ENCODE measurements at places on chromosomes 3 and 15.

GRCh38 chr15:92845126-92845508, 55.0 kb upstream of the CHD2 start:
- DNase-seq: no peak

DNA sequence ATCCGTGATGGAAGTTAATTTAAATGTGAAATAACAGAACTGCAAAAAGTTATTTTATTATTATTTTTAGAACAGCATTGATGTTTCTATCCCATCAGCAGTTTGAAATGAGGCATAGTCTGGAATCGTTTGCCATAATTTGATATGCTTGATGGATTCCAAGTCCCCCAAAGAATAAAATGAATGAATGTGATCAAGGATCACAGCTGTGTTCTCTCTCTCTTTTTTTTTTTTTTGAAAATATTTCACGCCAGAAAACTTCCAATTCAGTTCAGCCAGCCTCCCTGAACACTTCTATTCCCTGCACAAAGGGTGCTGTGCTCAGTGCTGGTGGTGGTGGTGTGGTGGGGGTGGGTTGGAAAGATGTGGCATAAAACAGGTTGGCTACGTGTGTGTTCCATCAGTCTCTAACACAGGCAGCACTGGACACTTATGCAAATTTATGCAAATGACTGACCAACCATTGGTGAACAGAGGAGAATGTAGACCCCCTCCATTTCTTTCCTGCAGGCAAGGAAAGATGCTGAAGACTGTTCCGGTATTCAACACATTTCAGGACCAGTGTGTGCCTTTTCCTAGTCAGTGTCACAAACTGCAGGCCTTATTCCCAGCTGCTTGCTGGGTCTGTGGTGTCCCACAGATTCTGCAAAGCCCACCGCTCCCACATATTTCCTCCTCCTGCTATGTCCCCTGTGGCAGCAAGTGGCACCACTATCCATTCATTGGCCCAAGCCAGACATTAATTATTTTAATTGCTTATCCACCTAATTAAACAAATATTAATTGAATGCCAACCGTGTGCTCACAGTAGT, 10.6 kb downstream of the ARNT2 start:
- DNase-seq: no peak

DNA sequence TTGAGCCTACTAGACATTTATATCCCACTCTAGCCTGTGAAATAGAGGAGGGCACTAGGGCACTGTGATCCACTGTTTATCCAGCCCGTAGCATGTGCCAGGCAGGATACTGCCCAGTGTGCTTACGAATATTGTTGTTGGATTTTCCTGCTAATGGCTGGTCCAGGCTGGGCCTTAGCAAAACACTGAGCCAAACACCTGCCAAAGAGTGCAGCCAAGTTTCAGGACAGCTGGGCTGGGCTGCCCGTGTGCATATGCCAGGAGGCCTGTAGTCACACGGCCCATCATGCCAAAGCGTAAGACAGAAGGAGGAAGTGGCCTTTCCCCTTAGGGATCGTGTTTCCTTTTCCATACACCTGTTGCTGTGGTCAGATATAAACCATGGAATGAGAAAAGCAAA, 54.5 kb upstream of the ABHD10 start:
- DNase-seq: peak; percentile 48

DNA sequence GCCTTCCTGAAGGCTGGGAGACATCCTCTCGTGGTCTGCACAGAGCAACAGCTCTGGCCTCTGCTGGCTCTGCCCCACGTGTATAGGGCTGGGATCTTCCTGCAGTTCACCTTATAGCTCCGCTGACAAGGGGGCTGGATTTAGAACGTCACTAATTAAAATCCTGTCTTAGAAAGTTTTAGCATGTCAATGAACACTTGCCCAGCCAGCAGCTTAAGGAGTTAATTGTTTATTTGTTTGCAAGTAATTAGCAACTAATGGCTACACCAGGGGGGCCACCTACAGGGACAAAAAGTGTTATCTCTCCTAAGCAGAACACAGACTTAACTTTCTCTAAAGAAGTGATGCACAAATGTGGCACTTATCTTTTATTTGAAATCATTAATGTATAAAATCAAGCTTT, at the start of gene HESX1:
Gene HESX1 (minus strand): TSS at position 84 of the 403 bp plus-strand sequence. CDS start 60 bp downstream, at position 24.
- DNase-seq: no peak

DNA sequence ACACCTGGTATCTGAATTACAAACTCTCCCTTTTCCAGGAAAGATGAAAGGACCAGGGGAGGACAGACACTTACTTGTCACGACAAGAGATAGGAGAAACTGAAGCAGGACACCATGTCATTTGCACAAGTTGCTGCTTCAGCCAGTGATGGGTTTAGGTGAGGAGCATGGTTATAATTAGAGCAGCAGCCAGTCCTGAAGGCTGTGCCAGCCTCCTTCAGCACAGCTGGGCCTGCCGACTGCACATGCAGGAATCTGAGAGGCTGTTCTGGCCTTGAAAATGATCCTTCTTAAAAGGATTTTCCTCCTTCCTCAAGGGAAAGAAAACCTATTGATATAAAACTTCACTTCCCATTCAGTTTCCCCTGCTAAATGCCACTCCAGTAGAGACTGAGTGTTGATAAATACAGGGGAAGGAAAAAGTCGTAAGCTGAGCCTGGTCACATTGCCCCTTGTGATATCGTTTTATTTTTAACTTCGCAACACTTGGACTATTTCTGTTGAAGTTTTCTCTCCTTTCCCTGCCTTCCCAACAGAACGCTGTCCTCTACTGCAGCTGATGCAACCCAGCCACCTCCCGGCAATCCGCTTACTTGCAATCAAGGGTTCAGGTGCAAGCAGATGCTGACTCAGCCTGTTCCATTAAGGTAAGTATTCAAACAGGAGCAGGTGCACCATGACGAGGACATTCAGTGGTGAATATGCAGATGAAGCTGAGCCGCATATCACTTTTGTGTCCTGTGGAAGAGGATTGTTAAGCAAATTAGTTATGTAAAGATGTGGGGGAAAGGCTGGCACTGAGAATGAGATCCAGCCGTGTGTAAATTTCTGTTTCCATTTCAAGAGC, at the start of gene FBXO40:
Gene FBXO40 (plus strand): TSS at position 524 of the 847 bp plus-strand sequence. CDS start 27,197 bp downstream, outside the sequence.
- DNase-seq: peak; percentile 22

DNA sequence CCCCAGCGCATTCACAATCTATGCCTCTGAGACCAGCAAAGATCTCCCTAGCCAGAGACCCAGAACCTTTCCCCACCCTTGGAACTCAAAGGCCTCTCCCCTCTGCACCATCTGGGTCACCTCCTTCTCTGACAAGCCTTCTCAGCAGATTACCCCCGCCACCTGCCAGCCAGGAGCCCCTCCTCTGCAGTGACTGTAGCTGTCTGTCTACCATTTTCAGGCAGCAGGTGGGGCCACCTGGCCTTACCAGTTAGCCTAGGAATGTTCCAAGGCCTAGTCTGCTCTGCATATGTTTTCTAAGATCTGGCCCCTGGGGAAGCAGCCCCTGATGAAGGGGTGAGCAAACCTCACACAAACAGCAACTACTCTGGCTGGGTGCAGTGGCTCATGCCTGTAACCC, 2.4 kb downstream of the MYLK start:
- DNase-seq: no peak

DNA sequence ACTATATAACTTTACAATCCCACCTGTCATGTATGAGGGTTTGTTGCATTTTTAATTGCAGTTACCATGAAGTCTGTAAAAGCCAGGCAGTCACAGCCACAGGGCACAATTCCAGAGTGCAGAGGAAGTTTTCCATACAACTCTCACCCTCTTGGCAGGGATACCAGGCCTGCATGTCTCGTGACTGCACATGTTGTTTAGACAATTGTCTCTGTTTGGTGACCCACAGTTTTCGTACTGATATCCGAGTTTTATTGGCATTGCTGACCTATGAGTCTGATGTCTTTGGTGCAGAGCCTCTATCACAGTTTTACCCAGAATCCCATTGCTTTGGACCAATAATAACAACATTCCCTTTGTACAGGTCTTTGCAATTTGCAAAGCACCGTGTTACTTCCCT, 24.9 kb upstream of the MYZAP start:
- no peak for DNase-seq

- no peak for DNase-seq
These were observed 142.8 kb downstream of the FHIT start for GRCh38 chr3:61108247-61109019.

DNA sequence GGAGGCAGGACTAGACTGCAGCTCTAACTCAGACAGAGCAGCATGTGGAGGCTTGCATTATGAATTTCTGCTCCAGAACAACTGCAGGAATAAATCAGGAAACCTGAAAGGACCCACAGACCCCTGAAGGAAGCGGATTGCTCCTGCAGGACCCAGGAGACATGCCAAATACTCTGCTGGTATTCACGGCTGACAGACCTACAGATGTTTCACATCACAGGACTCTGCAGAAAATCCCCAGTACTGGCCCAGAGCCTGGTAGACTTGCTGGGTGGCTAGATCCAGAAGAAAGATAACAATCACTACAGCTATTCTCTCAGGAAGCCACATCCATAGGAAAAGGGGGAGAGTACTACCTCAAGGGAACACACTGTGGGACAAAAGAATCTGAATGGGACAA, 942.1 kb downstream of the AGBL1 start:
- no peak for DNase-seq

DNA sequence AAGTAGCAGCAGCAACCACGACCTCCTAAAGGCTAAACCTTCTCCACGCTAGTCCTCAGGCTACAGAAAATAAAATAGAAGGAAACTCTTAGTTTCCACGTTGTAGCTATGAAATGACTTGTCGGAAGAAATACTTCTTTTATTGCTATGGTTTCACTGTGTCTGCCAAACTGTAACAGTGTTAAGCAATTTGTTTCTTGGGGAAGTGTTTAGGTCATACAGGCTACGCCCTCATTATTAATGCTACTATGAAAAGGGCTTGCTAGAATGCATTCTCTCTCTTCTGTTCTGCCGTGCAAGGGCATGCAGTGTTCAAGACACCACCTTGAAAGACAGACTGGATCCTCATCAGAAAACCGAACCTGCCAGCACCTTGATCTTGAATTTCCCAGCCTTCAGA, 462.7 kb downstream of the PLOD2 start:
- no peak for DNase-seq

- no peak for DNase-seq
These were observed 9.3 kb downstream of the PLA2G4B start for GRCh38 chr15:41847981-41848380.

- DNase-seq: no peak
These were observed 7.0 kb downstream of the BHLHE40 start for GRCh38 chr3:4986175-4986781.

DNA sequence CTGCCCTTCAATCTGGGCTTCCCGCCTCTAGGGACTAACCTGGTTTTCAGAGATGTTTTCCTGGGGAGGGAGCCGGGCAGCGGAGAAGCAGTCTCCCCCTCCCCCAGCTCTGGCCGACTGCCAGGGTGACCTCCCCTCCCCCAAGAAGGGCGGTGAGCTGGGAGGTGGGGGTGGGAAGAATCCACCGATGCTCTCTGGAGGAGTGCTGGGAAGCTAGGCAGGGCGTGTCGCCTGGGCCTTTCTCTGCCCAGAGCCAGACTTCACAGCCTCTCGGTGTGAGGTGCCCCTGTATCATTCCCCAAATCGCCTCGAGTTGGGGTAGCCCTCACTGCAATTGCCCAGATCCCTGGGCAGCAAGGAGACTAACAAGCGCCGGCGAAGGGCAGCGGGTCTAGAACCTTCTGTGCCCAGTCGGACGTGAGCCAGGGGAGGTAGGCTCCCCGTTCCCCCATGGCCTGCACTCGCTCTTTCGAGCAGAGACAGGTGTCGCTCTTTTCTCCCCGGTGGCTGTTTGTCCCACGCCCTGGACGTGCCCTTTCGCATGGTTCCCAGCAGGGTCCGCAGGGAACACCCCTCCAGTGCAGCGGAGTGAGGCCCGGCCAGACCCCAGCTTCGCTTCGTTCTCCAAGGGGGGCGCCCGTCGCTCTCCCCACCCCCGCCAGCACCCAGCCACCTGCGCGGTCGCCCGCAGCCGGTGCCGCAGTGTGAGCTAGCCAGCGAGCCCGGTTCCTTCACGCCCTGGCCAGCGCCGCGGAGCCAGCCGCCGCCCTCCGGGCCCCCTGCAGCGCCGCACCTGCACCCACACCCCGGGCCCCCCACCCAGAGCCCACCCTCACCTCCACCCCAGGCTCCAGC, 1.1 kb downstream of the RAB6B start:
- DNase-seq: no peak

Data from Peyer's patch (tissue), 4 donors.